ENCODE measurements at places on chromosomes 2 and 18.

GRCh38 chr2:56184500-56185011, 766 bp downstream of the CCDC85A start:
- DNase-seq = no peak

GRCh38 chr2:238420442-238420841, 6.3 kb upstream of the ASB1 start:
- DNase-seq = no peak

- no peak for DNase-seq
These were observed 451.7 kb upstream of the SMIM21 start for GRCh38 chr18:75879196-75879595.

DNA sequence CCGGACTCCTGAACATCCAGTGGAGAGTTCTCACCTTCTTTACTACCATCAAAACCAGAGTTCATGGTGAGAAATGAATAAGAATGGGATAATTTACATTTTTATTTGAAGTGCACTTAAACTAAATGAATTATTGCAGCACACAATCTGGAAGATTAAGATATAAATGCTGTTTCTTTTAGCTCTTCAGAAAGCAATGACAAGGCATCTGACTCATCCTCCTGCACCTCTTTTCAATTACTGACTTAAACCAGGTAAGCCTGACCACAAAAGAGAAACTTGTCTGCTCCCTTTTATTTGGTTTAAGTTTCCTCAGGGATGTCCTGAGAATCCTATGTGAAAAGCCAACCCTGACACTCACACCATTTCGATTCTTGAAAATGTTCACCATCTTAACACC, 720 bp upstream of the DSC2 start:
- DNase-seq = no peak

- DNase-seq = no peak
These were observed 359.9 kb downstream of the TNS1 start for GRCh38 chr2:217642944-217643343.

Data from GM12891 (cell line).